ENCODE measurements at places on chromosomes 16 and 17.

- DNase-seq = no peak
Measured at GRCh38 chr16:66391726-66392670, 25.5 kb downstream of the CDH5 start.

GRCh38 chr16:65274566-65274965 lies 152.7 kb upstream of the CDH11 start:
- no peak for DNase-seq

DNA sequence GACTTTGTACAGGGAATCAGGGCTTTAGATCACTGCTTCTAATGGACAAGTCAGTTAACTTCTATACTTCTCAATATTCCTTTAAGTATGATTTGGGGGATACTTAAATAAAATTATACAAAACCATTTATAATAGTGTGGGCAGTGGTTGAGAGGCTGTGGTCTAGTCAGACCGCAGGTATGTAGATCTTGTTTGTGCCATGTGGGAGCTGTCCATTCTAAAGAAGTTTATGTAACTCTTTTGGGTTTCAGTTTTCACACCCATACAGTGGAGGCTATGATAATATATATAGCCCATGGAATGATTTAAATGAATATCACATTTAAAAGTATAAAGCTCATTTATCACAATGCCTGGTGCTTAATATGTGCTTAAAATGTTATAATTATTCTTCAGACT lies 654.3 kb upstream of the KIF2B start:
- DNase-seq = no peak

DNA sequence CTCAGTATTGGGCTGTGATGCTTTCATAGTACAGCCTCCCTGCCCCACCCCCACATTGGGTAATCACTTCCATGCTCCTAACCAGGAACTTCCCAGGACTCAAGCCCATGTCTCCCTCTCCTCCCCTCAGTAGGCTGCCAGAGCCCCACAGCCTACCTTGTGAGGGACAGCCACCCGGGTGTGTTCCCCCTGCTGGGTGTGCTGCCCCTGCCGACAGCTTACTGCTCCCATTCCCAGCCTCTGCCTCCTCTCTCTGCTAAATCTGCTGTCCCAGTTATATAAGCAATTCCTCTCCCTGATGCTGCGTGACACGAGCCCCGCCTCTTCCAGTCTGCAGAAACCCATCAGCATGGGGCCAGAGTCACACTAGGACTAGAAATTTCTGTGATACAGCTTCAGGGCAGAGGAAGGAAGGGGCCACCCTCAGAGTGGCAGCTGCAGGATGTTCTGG lies at the start of gene RSKR:
Gene RSKR (minus strand): TSS at position 255 of the 451 bp plus-strand sequence. CDS start 24 bp downstream, at position 231.
- DNase-seq = no peak

GRCh38 chr17:74491626-74492025 lies 25.2 kb downstream of the CD300A start:
- no peak for DNase-seq

DNA sequence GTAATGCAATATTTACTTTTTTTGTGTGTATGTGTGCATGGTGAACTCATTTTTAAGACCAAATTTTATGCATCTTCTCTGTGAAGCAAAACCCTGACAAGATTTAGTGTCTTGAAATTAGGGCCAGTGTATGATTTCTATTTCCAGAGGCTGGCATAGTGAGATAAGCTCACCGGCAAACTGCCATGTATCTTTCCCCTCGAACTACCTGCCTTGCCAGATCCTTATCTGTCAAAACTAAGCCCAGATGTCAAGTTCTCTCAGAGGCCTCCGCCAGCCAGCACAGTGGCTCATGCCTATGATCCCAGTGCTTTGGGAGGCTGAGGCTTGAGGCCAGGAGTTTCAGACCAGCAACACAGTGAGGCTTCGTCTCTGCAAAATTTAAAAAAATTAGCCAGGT lies 10.0 kb downstream of the USP32 start:
- DNase-seq = no peak

DNA sequence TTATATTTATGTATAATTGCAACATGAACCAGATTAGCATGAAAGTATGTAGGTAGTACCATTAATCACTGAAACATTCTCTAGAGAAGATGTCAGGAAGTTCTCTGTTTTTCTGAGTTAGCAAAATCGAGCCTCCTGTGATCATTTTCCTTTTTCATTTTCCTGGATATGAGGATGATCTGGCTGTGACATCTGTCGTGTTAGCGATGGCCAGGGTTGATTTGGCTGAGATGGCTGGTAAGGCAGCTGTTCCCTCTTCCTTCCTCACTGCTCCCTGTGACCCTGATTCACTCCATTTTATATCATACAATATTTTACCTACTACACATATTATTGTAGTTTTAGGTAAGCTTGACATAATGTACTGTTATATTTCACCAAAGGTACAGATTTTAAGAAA lies 10.3 kb downstream of the CNTNAP4 start:
- no peak for DNase-seq

- no peak for DNase-seq
Measured at GRCh38 chr17:3667366-3668278, 756 bp downstream of the TAX1BP3 start.

DNA sequence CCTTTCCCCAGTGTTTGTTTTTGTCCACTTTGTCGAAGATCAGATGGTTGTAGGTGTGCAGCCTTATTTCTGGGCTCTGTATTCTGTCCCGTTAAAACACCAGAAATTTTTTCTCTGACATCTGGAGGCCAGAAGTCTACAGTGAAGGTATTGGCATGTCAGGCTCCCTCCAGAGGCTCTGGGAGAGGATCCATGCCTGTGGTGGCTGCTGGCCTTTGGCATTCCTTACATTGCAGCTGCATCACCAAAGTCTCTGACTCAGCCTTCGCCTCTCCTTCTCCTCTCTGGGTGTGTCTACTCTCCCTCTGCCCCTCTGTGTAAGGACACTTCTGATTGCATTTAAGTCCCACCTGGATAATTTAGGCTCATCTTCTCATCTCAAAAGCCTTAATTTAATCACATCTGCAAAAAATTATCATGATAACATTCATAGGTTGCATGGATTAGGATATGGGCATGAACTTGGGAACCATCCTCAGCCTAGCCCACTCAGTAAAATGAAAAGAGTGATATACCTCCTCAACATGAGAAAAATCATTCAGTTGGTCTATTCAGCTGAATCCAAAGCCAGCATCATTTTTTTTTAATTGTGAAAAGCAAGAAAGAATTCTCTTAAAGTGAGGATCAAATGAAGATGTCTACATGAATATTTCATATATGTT lies 78.0 kb downstream of the MAP2K6 start:
- peak; percentile 42 for DNase-seq

DNA sequence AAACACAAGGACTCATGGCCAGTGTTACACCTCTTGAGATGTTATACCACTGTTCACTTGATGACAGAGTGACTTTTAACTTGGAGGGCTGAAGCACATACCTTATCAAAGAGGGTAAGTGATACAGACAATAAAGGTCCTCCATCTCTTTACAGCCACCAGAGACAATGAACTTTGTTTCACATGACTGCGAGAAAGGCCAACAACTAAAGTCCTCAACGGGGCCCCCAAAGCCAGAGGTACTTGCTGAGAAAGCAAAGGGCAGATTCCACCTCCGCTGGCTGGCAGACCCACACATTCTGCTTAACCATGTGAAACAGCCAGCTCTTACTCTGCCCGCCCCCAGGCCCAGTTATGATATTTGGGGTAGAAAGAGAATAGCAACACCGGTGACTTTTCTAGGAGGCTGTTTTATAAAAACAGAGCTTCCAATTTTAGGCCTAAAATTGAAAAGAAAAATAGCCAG lies 21.4 kb downstream of the DCUN1D3 start:
- DNase-seq = no peak

GRCh38 chr17:43699438-43699756 lies 37.7 kb upstream of the MEOX1 start:
- no peak for DNase-seq

DNA sequence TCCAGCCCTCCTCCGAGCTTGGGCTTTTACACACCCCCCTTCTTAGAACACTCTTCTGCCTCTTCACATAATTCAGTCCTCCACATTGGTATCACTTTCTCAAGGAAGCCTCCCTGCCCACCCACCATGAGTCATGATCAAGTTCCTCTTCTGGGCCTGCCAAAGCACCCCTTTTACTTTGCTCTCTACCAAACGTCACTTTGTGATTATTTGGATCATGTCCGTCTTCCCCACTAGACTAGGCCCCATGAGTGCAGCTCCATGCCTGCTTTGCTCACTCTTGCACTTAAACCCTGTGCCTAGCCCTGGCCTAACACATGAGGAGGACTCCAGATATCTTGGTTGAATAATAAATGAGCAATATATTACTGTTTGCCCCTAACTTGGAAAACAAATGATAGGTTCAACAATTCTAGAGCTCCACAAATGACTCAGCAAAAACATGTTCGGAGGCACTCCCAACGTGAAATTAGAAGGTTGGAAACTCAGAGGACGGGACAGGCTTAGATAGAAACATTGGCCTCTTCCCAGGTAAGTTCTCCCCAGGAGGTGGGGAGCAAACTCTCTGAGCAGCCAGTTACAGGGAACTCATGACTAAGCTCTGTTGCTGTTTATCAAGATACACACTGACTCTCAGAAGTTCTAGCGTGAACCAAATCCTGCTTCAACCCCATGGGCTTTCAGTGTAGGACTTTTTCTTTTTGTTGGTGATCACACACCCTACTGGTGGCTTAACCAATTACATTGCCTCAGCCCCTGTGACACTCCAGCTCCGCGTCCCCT lies 28.3 kb downstream of the G6PC1 start:
- DNase-seq = peak; percentile 68

GRCh38 chr16:53768593-53768992 lies 64.6 kb downstream of the FTO start:
- DNase-seq = no peak

- DNase-seq = no peak
Measured at GRCh38 chr16:11602321-11602720, 15.6 kb upstream of the LITAF start.

DNA sequence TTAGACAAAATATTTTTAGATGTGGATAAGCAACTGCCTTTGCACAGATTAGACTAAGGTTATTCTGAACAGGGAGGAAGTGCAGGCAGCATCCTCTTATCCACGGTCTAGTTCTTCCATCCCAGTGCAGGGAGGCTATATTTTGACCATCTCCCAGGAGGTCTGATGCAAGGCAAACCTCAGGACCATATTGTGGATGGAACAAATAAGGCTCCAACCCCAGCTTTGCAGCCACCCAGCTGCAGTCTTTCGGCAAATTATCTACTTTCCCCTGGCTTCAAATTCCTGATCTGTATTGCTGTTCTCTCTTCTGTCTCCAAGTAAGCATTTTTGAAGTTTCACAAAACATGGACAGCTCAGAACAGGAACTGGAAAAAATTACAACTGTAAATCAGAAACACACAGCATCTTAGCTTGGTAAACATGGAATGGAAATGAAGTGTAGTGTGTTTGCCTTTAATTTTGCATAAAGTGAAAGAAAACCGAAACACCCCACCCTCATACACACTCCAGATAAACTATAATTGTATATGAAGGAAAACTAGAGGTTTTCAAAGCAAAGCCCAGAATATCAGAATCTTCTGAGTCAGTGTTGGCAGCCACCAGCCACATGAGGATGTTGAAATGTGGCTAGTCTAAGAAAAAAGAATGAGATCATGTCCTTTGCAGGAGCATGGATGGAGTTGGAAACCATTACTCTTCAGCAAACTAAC lies 33.5 kb upstream of the MON1B start:
- no peak for DNase-seq

DNA sequence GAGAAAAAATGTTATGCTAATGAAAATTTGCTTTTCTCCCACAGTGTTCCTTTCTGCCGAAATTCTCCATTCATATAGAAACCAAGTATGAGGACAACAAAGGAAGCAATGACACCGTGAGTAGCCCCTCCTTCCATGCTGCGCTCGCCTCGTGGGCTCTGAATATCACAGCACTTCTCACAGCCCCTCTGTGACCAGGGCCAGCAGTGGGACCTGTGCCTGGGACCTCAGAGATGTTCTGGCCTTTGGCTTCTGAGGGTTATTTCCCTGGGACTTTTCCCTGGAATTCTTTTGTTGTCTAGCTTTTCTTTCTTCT lies 139.6 kb upstream of the NOL11 start:
- no peak for DNase-seq

- no peak for DNase-seq
Measured at GRCh38 chr16:64782484-64782883, 339.4 kb downstream of the CDH11 start.

DNA sequence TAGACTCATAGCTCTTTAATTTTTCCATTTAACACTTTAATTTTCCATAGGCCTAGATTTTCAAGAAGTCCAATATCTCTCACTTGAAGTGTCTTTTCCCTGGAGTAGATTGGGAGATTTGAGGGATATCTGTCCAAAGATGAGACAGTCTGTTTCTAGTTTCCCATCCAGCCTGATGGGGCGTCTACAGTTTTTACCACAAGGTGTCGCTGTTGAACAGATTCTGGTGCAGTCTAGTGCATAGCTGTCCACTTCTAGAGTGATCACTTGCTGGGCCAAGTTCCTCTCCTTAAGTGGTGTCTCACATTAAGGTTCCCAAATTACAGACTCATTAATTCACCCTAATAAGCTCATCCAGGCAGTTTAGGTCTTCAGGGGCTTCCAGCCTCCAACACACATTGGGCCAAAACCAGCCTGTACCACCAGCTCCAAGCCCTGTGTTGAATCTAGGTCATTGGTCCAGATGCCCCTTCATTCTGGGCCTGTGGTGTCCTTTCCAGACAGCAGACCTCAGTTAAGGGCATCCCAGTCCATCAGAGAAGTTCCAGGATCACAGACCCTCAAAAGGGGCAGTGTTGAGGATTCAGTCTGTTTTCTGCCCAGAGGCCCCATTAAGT lies 9.4 kb downstream of the SNX20 start:
- DNase-seq = no peak

GRCh38 chr17:48835971-48836370 lies 5.1 kb downstream of the CALCOCO2 start:
- no peak for DNase-seq

- DNase-seq = no peak
Measured at GRCh38 chr17:79306424-79307318, 232.0 kb downstream of the ENGASE start.

DNA sequence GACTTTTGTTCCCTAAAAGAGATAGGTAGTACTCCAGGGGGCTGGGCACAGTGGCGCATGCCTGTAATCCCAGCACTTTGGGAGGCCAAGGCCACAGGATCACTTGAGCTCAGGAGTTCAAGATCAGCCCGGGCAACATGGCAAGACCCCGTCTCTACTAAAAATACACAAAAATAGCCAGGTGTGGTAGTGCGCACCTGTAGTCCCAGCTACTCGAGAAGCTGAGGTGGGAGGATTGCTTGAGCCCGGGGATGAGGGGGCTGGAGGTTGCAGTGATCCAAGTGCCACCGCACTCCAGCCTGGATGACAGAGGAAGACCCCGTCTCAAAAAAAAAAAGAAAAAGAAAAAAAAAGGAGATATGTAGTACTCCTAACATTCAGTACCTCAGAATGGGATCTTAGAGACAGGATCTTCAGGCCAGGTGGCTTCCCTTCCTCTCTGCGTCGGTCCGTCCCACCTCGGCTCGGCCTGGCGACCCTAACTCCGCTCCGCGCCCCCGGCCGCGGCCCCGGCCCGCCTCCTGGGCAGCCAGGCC lies 89.6 kb downstream of the CDC27 start:
- DNase-seq = no peak

GRCh38 chr16:56862776-56863175 lies 2.2 kb upstream of the SLC12A3 start:
- DNase-seq = no peak

GRCh38 chr17:10745231-10745630 lies 15.4 kb upstream of the TMEM220 start:
- no peak for DNase-seq

- no peak for DNase-seq
Measured at GRCh38 chr17:56313201-56313600, 159.9 kb downstream of the ANKFN1 start.

Data from iPS DF 19.7 (cell line).